Memory B cell (primary cell): ENCODE measurements at places on chromosomes 2 and 18.
A peak's percentile ranks its signal among the peaks of the same experiment; 100 is the strongest.

- H3K4me3 ChIP-seq = no peak overlapping the region
- no peak for DNase-seq
- H3K4me1 ChIP-seq = no peaks in the 10 kb centered on the region
- peaks cover 8% of the 10 kb centered on the region for H3K27me3 ChIP-seq
- H3K36me3 ChIP-seq = no peaks in the 10 kb centered on the region
Observed at GRCh38 chr2:142502402-142502801, 371.6 kb upstream of the LRP1B start.

GRCh38 chr18:11572201-11572600 lies 37.2 kb upstream of the SLC35G4 start:
- no peak for DNase-seq
- no peak overlapping the region for H3K4me3 ChIP-seq
- H3K27ac ChIP-seq = no peak overlapping the region
- peaks cover 19% of the 10 kb centered on the region for H3K27me3 ChIP-seq
- no peaks in the 10 kb centered on the region for H3K36me3 ChIP-seq
- no peaks in the 10 kb centered on the region for H3K4me1 ChIP-seq

- peaks cover 1% of the 10 kb centered on the region for H3K27me3 ChIP-seq
- H3K36me3 ChIP-seq = no peaks in the 10 kb centered on the region
- no peak overlapping the region for H3K27ac ChIP-seq
Observed at GRCh38 chr2:40316620-40317019, 135.3 kb downstream of the SLC8A1 start.

GRCh38 chr2:227507963-227508362 lies 36.0 kb downstream of the AGFG1 start:
- DNase-seq = no peak
- H3K36me3 ChIP-seq = peaks cover 5% of the 10 kb centered on the region
- no peaks in the 10 kb centered on the region for H3K27me3 ChIP-seq
- peak overlapping the region; percentile 62 for H3K27ac ChIP-seq
- H3K4me3 ChIP-seq = no peak overlapping the region
- H3K4me1 ChIP-seq = peaks cover 55% of the 10 kb centered on the region

- no peak for DNase-seq
- no peaks in the 10 kb centered on the region for H3K4me1 ChIP-seq
- H3K27ac ChIP-seq = no peak overlapping the region
- no peak overlapping the region for H3K4me3 ChIP-seq
Observed at GRCh38 chr18:79870301-79871025, 72.7 kb downstream of the KCNG2 start.

- H3K27ac ChIP-seq = no peak overlapping the region
- H3K4me1 ChIP-seq = no peaks in the 10 kb centered on the region
- DNase-seq = no peak
Observed at GRCh38 chr2:239008677-239009588, 161.0 kb downstream of the TWIST2 start.

- H3K4me1 ChIP-seq = no peaks in the 10 kb centered on the region
- no peaks in the 10 kb centered on the region for H3K36me3 ChIP-seq
- no peak for DNase-seq
- H3K27me3 ChIP-seq = peaks cover 7% of the 10 kb centered on the region
- H3K4me3 ChIP-seq = no peak overlapping the region
Observed at GRCh38 chr2:181574321-181574720, 82.6 kb downstream of the CERKL start.

DNA sequence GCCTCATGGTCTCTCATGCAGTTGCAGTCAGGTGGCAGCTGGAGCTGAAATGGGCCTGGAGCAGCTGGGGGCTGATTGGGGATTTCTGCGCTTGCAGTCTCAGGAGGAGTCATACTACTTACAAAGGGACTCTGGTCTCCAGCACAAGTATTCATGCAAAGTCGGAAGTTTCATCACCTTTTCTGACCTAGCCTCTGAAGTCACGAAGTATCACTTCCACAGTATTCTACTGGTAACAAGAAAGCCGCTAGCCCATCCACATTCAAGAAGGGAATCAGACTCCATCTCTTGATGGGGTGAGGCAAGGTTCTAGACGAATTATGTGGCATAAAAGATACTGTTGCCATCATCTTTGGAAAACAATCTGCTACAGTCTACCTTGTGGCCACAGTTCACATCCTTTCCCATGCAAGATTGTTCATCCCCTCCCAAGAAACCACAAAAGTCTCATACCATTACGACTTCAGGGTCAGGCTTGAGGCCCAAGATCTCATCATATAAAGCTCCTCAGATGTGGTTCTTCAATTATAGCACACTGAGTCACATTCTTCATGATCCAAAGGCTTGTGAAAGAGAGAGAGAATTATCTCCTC lies 95.3 kb downstream of the SMC6 start:
- DNase-seq = no peak
- no peak overlapping the region for H3K4me3 ChIP-seq

DNA sequence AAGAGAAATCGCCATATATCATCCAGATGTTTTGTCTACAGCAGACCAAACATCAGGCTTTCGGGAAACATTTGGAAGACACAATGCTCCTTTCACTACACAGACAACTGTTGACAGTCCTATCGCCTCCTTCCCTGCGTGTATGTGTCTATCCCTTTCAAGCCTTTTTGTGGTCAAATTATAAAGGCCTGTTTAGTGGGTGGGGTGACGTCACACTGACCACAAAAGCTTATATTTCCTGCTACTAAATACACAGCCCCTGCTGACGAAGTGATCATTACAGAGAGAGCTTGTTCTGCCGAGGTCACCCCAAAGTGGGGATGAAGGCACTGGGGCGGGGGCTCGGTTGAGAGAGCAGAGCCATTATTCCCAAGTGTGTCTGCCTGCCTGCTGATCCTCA lies 302.7 kb upstream of the TNP1 start:
- H3K27me3 ChIP-seq = peaks cover 10% of the 10 kb centered on the region
- no peak overlapping the region for H3K4me3 ChIP-seq
- H3K36me3 ChIP-seq = no peaks in the 10 kb centered on the region
- no peak for DNase-seq
- peaks cover 5% of the 10 kb centered on the region for H3K4me1 ChIP-seq

- no peak for DNase-seq
- H3K27me3 ChIP-seq = peaks cover 5% of the 10 kb centered on the region
- H3K4me1 ChIP-seq = no peaks in the 10 kb centered on the region
Observed at GRCh38 chr2:97068074-97068473, 26.6 kb downstream of the FAHD2B start.

GRCh38 chr2:65435625-65436168 lies 3.3 kb upstream of the SPRED2 start:
- H3K36me3 ChIP-seq = no peaks in the 10 kb centered on the region
- peak overlapping the region; percentile 95 for H3K4me3 ChIP-seq
- peaks cover 25% of the 10 kb centered on the region for H3K27me3 ChIP-seq
- peak overlapping the region; percentile 83 for H3K27ac ChIP-seq
- H3K4me1 ChIP-seq = peaks cover 24% of the 10 kb centered on the region
- DNase-seq = peak; percentile 45

- no peaks in the 10 kb centered on the region for H3K4me1 ChIP-seq
- H3K27me3 ChIP-seq = no peaks in the 10 kb centered on the region
- DNase-seq = no peak
- H3K36me3 ChIP-seq = no peaks in the 10 kb centered on the region
- H3K4me3 ChIP-seq = no peak overlapping the region
Observed at GRCh38 chr2:142307086-142307485, 176.3 kb upstream of the LRP1B start.

DNA sequence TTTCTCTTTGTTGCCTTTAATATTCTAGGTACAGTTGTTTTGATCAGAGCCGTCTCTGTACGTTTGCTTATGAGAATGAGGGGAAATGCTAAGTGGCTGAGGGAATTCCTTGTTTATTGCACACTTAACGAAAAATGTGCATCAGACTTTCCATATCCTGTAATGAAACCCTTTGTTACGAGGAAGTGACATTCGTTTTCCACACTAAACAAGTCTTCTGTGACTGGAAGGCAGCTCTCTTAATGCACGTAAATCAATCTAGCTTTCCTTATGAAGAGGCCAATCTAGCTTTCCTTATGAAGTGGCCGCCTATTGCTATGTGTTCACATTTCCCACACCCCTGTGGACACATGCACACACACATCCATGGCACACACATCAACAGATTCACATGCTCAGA lies 186.2 kb downstream of the SNTG2 start:
- H3K27me3 ChIP-seq = peaks cover 5% of the 10 kb centered on the region
- H3K27ac ChIP-seq = no peak overlapping the region

- peaks cover 18% of the 10 kb centered on the region for H3K36me3 ChIP-seq
- no peak for DNase-seq
- H3K4me1 ChIP-seq = peaks cover 3% of the 10 kb centered on the region
- H3K27ac ChIP-seq = no peak overlapping the region
- H3K27me3 ChIP-seq = no peaks in the 10 kb centered on the region
Observed at GRCh38 chr2:69815717-69816116, 13.7 kb upstream of the GMCL1 start.

DNA sequence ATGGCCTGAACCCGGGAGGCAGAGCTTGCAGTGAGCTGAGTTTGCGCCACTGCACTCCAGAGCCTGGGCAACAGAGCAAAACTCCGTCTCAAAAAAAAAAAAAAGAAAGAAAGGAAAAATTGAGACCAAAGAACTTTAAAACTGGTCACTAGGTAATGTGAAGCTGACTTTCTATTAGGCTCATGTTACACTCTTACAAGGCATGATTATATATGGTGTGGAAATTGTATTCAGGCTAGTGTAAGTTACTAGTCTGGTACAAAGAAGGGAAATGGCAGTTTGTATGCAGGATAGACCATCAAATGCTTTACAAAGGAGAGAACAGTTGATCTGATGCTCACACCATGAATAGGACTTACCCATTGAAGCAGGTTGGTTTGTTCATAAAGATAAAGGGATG lies 35.4 kb upstream of the ARMC9 start:
- no peak overlapping the region for H3K4me3 ChIP-seq
- H3K36me3 ChIP-seq = peaks cover 39% of the 10 kb centered on the region
- H3K27ac ChIP-seq = no peak overlapping the region
- H3K27me3 ChIP-seq = no peaks in the 10 kb centered on the region

- DNase-seq = no peak
- peaks cover 1% of the 10 kb centered on the region for H3K36me3 ChIP-seq
- H3K4me1 ChIP-seq = peaks cover 2% of the 10 kb centered on the region
- no peak overlapping the region for H3K4me3 ChIP-seq
- no peak overlapping the region for H3K27ac ChIP-seq
- no peaks in the 10 kb centered on the region for H3K27me3 ChIP-seq
Observed at GRCh38 chr2:152618193-152618564, 99.1 kb downstream of the PRPF40A start.

- DNase-seq = no peak
- H3K36me3 ChIP-seq = peaks cover 6% of the 10 kb centered on the region
- no peaks in the 10 kb centered on the region for H3K4me1 ChIP-seq
- H3K27ac ChIP-seq = no peak overlapping the region
- H3K4me3 ChIP-seq = no peak overlapping the region
Observed at GRCh38 chr2:217568289-217568971, 434.4 kb downstream of the TNS1 start.

DNA sequence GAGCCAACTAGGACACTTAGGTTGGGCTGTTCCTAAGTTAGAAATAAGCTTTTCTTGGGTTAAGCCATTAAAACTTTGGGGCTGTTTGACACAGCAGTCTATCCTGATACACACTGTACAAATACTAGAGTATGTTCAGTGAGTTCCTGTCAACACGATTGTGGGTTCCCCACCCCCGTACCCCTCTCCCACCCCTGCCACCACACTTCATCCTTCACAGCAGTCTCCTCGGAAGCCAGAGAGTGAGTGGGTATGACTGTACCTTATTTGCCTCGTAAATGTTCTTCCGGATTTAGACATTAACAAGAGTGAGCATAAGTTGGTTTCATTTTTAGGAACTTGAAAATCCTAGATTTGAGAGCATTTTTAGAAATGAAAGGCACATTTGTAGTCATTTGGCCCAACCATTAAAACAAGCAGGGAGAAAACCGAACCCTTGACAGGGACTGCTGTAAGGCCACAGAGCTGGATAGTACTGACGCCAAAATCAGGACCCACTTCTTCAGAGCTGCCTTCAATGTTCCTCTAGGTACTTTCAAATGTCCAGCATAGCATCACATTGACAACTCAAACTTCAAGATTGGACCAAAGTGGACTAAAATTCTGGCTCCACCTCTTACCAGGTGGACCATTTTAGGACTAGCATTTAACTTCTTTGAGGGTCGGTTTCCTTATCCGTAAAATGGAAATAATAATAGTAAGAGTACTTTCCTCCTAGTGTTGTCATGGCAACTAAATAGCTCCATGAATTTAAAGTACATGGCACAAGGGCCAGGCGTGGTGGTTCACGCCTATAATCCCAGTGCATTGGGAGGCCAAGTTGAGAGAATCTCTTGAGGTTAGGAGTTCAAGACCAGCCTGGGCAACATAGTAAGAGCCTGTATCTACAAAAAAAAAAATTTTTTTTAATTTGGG lies 166.3 kb upstream of the SERTAD2 start:
- no peak for DNase-seq
- H3K27me3 ChIP-seq = no peaks in the 10 kb centered on the region
- H3K36me3 ChIP-seq = no peaks in the 10 kb centered on the region
- H3K4me1 ChIP-seq = peaks cover 36% of the 10 kb centered on the region
- peak overlapping the region; percentile 59 for H3K4me3 ChIP-seq
- peak overlapping the region; percentile 96 for H3K27ac ChIP-seq

DNA sequence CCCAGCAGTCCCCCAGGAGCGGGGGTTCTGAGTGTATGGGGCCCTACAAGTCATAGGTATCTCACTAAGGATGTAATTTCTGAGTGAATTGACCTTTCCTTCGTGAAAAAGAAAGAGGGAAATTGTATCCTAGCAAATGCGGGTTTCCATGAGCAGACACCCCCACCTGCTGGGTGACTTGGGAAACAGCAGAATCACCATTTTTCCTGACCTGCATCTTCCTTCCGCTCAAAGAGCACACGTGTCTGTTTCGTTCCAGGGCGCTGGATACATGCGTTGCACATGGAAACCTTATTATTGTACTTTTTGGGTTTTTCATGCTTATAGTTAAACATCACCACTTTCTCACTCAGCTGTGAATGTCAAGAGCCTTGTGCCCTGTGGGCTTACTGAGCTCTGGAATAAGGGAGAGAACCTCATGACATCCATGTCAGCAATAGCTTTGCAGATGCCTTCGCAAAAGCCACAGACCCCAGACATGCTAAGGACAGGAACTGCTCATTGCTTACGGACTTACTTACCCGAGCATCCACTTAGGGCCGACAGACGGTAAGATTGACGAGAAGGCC lies 132.8 kb downstream of the TPO start:
- no peaks in the 10 kb centered on the region for H3K36me3 ChIP-seq
- DNase-seq = no peak
- peaks cover 19% of the 10 kb centered on the region for H3K27me3 ChIP-seq

- H3K27me3 ChIP-seq = peaks cover 12% of the 10 kb centered on the region
- DNase-seq = no peak
- H3K36me3 ChIP-seq = no peaks in the 10 kb centered on the region
- H3K4me3 ChIP-seq = no peak overlapping the region
- H3K27ac ChIP-seq = no peak overlapping the region
Observed at GRCh38 chr2:48905696-48906095, 150.2 kb upstream of the LHCGR start.

DNA sequence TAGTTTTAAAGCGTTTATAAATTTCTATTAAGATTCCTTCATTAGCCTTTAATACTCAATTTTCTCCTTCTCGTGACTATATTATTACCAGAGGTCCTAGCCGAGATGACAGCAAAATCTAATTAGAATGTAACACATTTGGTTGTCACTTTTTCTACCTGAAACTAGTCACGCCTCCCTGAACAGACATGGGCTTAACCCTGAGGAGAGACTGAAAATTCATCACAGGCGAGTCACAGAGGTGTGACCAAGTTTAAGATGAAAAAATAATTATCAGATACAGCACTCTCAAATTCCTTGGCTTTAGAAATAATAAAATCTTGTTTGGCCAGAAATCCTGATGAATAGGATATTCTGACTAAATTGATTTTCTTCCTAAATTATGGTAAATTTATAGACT lies 834.4 kb upstream of the SLC39A10 start:
- no peak for DNase-seq
- H3K27ac ChIP-seq = no peak overlapping the region
- no peak overlapping the region for H3K4me3 ChIP-seq
- H3K36me3 ChIP-seq = no peaks in the 10 kb centered on the region
- H3K27me3 ChIP-seq = no peaks in the 10 kb centered on the region
